Foreskin fibroblast (primary cell): ENCODE measurements at places on chromosomes 5 and 9.

- no peak for DNase-seq
Observed at GRCh38 chr9:78971540-78971939, 600.2 kb upstream of the TLE4 start.

GRCh38 chr5:173841710-173842109 lies 46.4 kb upstream of the CPEB4 start:
- DNase-seq, result no peak

GRCh38 chr5:1254196-1254595 lies 29.0 kb downstream of the SLC6A18 start:
- no peak for DNase-seq

- DNase-seq, result no peak
Observed at GRCh38 chr5:144315026-144315425, 144.4 kb downstream of the KCTD16 start.

GRCh38 chr9:37811906-37812476 lies 11.4 kb downstream of the DCAF10 start:
- DNase-seq, result no peak

- DNase-seq, result no peak
Observed at GRCh38 chr5:124816381-124816780, 69.9 kb upstream of the ZNF608 start.

- no peak for DNase-seq
Observed at GRCh38 chr5:88863523-88863922, 19.5 kb downstream of the MEF2C start.

- no peak for DNase-seq
Observed at GRCh38 chr5:56698463-56699381, 116.6 kb upstream of the MAP3K1 start.

GRCh38 chr5:83964271-83964670 lies 243.6 kb upstream of the HAPLN1 start:
- DNase-seq, result peak; percentile 1

DNA sequence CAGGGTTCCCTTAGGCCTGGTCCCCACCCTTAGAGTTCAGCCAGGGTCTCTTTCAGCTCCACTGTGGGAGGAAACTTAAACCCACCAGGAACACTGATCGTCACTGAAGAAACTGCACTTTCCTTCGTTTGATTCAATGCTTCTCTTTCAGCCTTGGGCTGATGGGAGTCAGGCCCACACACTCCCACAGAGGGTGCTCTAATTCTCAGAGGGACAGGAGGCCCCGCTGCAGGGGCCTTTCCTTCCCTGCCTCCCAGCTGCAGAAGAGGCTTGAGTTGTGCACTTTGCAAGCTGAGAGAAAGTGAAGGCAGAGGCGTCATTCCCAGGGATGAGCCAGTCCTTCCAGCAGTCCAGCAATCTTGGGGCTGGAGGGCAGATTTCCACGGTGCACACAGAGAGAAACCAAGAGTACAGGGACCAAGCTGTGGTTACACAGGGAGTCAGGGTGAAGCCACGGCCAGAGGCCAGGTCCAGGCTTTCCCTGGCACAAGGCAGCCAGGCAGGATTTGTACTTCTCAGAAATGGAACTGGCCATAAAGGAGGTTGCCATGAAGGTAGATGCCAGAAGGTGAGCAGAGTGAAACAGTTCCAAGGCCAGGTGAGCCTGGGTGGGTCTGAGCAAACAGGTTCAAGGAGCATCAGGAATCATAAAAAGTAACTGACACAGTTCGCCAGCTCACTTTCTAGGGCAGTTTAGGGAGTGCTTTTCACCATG lies 10.4 kb upstream of the GLIPR2 start:
- DNase-seq, result no peak

DNA sequence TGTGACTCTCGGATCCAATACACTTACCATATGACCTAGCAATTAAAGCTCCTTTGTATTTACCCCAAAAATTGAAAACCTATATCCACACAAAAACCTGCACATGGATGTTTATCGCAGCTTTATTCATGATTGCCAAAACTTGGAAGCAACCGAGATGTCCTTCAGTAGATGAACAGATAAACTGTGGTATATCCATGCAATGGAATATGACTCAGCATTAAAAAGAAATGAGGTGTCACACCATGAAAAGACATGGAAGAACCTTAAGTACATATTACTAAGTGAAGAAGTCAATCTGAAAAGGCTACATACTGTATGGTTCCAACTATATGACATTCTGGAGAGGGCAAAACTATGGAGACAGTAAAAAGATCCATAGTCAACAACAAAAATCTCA lies 82.0 kb upstream of the PHF24 start:
- no peak for DNase-seq

DNA sequence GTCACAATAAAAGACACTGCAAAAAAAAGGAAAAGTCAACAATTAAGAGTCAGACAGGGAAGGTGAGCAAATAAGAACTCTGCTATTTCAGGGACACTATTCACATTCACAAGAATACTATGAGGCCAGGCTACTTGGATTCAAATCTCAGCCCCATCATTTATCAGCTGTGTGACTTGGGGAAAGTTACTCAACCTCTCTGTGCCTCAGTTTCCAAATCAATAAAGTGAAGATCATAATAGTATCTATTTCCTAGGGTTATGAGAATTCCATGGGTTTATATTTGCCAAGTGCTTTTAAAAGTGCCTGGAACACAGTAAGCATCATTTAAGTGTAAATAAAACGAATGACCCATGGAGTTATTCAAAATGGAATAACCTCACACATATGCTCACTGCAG lies 56.4 kb downstream of the ALDH7A1 start:
- DNase-seq, result no peak

- no peak for DNase-seq
Observed at GRCh38 chr5:96610747-96611146, 51.4 kb upstream of the CAST start.

GRCh38 chr5:135743705-135744411 lies 90.6 kb upstream of the SLC25A48 start:
- DNase-seq, result no peak

DNA sequence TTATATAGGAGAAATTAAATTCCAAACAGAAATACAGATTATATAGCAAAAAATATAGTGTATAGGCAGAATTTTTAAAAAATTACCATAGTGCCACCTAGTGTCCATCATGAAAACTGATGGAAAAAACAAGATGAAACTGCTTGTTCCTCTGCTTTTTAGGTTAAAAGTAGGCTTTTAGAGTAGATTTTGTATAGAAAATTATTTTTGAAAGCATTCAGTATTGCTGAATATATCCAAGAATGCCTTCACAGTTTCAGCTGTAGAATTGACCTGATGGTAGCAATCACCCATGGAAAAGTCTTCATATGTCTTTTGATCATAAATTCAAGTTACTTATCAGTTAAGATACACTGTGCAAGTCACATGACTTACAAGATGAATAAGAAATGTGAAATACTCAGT lies 19.7 kb downstream of the RIOK2 start:
- DNase-seq, result peak; percentile 51

DNA sequence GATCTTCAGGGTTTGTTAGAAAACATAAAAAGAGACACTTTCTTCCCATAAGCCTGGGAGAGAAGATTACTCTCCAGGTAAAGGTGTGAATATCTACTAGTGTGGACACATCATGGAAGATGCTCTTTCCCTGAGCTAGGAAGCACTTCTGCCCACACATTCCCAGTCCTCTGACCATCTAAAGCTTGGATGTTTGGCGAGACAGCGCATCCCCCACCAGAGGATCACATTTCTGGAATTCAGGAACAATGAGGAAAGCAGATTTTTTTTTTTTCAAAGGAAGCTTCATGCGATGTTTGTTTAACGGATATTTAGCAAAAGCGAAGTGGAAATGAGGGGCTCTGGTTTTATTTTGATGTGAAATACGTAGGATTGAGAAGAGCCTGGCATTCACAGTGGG lies 6.2 kb downstream of the SVEP1 start:
- DNase-seq, result peak; percentile 40

DNA sequence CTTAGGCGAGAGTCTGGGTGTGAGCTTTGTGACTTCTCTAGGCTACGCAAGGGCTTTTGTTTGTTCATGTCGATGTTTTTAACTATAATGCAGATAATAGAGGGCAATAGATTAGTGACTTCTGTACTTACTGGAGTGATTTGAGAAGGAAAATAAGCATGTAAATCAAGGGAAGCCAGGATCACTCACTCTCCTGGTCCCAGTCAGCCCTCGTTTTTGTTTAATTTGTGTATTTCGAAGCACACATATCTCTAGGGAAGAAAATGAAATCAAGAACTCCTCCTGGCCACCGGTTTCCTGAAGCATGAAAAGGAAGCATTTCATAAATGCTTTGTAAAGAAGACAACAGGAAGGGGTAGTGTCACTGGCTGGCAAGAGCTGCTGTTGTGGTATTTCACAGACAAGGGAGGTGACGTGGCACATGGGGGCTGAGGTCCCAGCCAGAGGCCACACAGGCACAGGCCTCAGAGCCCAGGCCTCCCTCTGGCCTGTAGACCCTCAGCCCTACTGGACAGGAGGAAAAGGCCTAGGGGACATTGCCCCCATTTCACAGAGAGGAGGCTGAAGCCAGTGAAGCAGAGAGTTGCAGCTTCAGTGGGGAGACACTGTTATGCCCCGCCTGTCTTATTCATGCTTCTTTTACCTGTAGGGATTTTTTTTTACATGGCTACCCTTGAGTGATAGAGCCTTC lies 34.1 kb downstream of the IRF1 start:
- DNase-seq, result peak; percentile 47

DNA sequence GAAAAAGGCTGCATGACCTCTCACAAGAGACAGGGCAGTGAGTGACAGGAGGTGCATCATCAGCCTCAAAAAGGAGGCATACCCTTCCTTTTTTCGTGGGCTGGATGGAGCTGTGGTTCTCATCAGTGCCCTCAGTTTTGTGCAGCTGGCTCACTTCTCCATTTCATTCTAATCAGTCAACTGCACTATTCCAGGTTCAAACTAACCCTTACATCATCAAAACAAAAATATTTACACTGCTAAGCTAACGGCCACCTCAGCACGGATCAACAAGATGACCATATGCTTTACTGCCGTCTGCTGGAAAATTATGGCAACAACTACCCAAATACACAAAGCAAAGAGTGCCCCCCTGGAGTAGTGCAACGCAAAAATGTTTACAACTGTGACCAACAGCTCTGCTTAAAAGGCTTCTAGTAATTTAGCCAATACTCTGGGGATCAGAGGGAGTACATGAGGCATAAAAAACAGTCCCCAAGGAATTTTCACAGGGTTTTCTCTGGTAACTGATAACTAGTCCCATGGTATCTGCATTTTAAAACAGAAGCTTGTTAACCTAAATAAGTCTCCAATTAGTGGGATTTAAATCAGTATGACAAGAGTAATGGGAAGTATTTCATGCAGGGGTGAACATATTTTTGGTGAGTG lies 10.8 kb downstream of the KCNV2 start:
- DNase-seq, result peak; percentile 62

- DNase-seq, result peak; percentile 67
Observed at GRCh38 chr5:81125959-81126358, 107.2 kb upstream of the CKMT2 start.

- no peak for DNase-seq
Observed at GRCh38 chr5:134189031-134189430, 12.3 kb upstream of the SKP1 start.

GRCh38 chr9:125511789-125512660 lies 195.0 kb downstream of the MAPKAP1 start:
- DNase-seq, result peak; percentile 47

DNA sequence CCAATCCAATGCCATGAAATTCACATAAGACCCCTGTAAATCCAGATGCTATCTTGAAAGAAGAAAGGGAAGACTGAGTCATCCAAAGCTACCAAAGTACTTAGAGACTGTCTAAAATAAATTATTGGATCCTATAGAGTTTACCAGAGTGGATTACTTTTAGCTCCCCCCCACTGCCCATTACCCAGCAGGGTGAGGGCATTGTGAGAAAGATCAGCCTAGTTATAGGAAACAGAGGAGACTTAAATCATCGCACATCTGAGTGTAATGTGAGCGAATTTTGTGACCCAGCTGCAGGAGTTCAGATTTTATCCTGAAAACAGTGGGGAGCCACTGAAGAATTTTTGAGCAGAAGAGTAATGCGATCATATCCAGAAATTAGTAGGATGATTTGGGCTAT lies 1.6 kb upstream of the ENHO start:
- no peak for DNase-seq

- no peak for DNase-seq
Observed at GRCh38 chr9:138058181-138058580, 180.6 kb downstream of the CACNA1B start.

- no peak for DNase-seq
Observed at GRCh38 chr9:16519001-16519400, 351.5 kb downstream of the BNC2 start.

DNA sequence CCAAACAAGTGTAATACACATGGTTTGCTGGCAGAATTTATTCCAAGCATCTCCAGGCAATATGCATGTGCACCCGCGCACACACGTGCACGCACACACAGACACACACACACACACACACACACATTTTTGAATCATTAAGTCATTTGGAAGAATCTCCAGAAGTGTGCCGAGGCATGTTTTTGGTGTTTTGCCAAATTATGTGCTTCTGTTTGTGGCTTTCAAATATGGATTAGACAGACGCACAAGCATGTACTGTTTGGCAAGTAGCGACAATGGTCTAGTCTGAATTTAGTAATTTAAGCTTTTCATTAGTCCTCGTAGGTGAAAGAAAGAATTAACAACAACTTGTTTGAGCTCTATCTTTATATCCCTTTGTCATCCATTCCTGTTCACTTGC lies 36.7 kb downstream of the NFIB start:
- peak; percentile 85 for DNase-seq

DNA sequence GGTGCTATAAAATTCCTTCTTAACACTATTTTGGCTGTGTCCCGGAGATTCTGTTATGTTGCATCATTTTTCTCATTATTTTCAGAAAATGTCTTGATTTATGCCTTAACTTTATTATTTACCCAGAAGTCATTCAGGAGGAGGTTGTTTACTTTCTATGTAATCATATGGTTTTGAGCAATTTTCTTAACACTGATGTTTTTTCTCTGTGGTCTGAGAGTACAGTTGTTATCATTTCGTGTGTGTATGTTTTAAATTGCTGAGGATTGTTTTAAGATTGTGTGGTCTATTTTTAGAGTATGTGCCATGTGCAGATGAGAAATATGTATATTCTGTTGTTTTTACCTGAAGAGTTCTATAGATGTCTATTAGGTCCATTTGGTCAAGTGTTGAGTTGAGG lies 498.1 kb upstream of the ZNF608 start:
- no peak for DNase-seq

DNA sequence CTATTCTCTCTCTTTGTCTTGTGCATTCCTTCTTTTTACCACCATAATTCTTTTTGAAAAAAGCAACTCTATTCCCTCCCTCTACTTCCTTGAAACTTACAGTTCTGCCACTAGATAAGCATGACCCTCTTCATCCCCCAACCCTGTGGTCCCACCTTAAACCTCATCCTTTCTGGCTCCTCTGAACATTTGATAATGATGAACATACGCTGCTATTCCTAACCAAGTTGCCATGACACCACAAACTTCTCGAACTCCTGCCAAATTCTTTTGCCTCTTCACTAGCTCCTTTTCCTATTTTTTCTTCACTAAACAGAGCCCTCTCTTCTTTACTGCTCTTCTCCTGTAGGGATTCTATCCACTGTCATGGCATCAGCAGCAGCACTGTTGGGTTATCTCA lies 57.1 kb downstream of the MOCS2 start:
- no peak for DNase-seq

- DNase-seq, result no peak
Observed at GRCh38 chr9:119033596-119033995, 335.6 kb downstream of the BRINP1 start.
